Stimulated activated CD8-positive, alpha-beta memory T cell treated with anti-CD3 and anti-CD28 coated beads, Interleukin-4, amount 100 ng/mL, for 1 hour (primary cell): ENCODE measurements at places on chromosomes 4 and X.

DNA sequence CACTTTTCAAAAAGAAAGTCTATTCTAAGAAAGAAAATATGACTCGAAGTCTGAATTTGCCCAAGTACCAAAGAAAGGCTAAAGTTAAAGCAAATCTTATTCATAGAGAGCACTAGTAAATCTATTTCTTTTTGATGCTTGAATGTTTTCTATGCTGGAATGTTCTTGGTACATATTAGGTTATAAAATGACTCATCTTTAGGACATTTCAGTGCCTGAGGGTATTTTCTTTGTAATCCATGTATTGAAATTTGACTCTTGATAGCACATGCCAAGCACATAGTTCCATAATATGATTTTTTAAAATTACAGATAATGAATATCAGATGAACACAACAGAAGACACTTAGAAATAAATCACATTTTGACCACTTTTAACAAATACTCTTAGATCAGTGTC, 232.8 kb downstream of the TRIML1 start:
- no peak for DNase-seq

DNA sequence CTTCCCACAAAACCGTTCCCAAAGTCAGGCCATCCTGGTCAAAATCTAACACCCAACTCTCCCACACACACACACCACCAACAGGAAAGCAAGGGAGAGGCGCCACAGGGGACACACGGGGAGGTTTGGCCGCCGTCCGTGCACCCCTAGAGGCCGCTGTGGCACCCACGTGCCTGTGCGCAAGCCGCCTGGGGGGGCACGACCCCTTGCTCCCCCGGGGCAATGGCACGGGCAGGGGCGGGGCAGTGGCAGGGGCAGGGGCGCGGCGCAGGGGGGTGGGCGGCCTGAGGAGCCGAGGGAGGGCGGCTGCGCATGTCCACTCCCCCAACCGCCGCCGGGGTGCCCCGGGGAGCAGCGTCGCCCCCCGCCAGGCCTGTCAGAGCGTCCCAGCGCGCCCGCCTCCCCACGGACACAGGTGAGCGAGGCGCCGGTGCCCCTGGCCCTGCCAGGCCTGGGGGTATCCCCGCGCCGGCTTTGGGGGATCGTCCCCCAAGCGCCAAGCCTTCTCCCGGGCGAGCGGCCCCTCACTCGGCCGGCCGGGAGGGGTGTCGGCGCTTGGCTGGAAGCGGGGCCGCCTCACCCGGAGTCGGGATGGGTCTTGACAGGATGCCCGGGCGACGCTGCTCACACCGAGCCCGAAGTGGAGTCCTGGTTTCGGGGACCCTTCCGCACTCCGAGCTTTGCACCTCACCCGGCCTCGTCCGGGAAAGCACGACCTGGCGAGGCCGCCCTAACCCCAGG, at the start of gene ERAS:
TSS of gene ERAS (plus strand) at position 379 of the 741 bp plus-strand sequence. CDS start 2,611 bp downstream, outside the sequence.
- DNase-seq: no peak

DNA sequence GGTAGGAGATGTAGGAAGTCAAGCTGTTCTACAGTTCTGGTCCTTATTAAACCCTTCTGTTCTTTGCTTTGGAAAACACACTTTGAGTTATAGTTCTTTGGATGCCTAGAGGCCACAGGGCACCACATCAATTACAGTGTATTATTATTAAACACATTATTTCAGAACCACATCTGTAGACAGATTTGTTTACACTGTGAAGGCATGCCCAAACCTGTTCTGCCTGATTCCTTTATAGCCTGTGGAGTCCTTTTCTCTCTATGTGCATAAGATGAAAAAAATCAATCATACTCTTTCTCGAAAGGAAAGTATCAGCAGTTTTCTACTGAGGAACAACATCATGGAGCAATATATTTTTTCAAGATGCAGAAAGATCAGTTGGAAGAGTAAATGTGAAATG, 371.3 kb upstream of the INTU start:
- no peak for DNase-seq

DNA sequence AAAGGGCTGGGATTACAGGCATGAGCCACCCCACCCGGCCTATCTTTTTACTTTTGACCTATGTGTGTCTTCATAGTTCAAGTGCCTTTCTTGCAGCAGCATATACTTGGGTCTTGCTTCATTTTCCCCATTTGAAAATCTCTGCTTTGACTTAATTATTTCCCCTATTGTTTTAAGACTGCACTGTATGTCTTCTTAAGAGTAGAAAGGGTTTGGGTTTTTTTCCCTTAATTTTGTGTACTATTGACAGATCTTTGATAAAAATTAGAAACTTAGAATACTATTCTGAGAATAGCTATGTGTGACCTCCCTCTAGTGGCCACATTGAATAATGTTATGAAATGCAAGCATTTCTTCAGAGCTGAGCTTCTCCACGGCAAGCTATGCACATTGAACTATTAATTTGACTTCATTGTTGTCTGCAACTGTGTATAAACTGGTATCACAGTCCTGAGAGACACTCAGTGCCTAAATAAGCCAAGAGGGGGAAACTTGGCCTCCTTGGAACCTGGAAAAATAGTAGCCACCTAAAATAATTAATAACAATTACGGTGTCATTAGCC, 8.7 kb upstream of the SLC25A4 start:
- no peak for DNase-seq

DNA sequence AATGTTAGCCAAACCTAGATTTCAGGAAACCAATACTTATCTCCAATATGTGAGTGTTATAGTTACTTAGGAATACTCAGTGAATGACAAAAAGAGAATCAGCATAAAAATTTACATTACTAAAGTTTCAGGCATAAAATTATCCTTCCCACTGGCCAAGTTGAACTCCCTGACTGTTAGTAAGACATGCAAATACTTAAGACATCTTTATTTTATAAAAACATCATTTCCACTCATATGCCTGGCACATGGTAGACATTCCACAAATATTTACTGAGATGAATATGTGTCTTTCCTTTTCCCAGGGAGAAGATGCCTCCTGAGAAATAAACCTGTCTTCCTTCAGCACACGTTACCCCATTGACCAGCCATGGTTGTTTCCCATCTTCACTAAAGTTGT, 7.3 kb downstream of the VEGFD start:
- no peak for DNase-seq

DNA sequence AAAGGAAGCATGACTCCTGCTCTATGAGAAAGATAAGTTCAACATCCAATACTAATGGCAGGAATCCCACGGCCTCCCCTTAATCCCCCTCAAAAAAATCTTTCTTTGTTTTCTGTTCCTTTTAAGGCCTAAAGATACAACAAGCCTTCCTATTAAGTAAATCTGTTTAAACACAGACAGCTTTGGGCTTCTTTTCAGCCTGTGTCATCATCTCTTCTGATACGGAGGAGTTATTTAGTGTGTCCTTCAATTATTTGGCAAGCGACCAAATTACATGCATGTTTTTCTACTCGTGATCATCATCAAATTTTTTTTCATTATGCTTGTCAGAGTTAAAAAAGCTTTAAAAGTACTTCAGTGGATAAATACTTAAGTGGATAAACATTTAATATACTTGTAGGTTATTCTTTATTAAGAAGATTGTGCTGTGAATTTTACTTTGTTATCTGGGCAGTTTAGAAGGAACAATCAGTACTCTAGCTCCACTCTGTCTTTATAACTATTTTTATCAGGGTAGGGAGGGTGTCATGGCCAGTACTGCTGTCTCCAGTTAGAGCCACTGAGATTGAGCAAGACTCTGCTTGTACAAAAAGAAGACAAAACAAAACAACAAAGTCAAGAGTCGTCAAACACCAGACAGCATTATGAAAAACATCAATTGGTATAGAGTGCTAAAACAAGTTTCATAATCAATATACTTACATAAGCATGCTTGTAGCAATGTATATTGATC, 210.7 kb downstream of the PRR32 start:
- no peak for DNase-seq

DNA sequence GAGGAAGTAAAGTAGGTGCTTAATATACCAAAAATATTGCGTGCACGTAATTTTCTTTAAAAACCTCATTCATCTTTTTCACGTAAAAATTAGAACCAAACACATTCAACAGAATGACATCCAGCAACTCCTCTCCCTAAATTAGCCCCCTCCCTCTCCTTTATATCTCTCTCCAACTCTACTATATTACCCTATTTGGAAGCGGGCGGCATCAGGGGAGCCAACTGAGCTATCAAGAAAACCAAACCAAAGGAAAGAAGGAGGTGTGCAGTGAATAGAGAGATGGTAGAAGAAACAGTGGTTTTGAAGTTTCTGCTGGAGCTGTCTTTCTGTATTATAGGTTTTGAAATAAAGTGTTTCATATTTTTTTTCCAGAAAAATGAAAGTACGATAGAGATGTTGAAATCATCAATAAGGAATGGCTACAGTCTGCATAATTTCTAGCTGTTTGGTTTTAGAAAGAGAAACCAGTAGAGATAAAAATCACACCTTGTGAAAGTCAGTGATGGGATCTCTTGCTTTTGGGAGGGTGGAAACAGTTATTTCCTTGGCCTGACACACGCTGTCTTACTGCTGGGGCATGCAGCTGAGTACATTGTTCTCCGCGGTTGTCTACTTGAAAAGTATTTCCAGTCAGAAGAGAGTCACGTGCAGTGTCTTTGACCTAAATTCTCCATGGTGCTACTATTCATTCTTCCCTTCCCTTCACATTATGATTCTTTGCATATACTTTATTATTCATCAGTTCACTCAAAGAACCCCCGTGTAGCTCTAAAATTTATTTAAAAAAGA, 94.1 kb upstream of the WDR17 start:
- no peak for DNase-seq

DNA sequence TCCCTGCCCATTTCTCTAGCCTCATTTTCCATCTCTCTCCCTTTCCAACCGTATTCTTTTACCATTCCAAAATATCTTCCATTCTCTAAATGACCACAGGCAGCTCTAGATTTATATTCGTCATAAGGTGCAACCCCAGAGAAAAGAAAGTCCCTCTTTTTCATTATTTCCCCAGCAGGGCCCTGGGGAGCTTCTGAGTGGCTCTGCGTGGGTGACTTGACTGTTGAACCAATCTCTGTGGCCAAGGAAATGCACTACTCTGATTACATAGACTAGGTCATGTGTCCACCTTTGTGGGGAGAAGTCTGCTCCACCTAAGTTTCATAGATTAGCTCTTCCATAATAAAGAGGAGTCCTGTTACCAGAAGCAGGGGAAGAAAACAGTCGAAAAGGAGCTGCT, 51.4 kb downstream of the ATOH1 start:
- no peak for DNase-seq

DNA sequence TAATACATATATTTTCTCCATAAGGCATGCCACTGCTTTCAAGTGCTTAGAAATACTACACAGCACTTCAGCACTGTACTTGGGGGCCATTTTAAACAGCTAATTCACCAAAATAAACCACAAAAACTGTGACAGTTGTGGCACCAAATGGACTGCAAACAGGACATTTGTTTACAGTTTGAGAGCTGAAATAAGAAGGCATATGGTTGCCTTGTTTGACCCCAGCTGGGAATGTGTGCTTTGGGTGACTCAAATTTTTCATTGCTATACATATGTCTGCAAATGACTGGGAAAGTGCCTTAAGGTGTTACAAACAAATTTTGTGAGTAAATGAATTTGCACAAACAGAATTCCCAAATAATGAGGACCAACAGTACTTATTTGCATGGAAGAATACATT, 124.2 kb downstream of the BANK1 start:
- DNase-seq: no peak

- DNase-seq: no peak
Observed at GRCh38 chr4:169210504-169211118, 60.1 kb downstream of the SH3RF1 start.

DNA sequence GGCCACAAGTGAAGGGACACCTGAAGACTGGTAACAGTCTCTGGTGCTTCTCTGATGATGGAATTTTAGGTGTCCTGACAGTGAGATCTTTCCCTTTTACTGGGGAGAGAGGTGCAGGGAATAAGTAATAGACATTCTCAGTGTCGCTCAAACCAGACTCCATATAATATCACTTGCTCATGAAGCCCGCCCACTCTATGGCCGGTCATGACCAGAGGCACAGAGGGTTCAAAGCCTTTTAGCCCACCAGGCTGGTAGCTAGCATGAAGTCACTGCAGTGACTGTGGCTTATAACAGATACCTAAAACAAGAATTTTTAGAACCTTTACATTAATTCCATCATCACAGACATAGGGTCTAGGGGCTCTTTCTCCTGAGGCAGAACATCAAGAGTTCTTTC, 2.9 kb downstream of the CD40LG start:
- no peak for DNase-seq

- no peak for DNase-seq
Observed at GRCh38 chr4:151150821-151151580, 51.6 kb downstream of the RPS3A start.

- no peak for DNase-seq
Observed at GRCh38 chr4:57220734-57221133, 110.5 kb upstream of the IGFBP7 start.

DNA sequence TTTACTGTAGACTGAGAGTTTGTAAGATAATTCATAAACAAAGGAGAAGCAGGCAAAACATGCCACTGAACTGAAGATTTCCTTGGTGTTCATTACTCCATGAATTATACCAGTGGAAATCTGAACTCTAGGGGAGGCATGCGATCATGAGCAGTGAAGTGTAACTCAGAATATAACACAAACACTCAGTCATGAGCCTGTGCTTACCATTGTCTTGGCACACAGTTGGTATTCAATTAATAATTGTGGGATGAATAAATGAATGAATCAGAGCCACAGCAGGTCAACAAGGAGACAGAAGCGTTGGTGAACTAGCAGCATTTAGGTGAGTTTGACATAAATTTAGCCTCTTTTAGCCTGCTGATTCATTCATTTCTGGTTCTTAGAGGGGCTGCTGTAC, 263.5 kb upstream of the DKK2 start:
- no peak for DNase-seq

GRCh38 chr4:7418131-7418943, 16.4 kb downstream of the PSAPL1 start:
- DNase-seq: no peak

DNA sequence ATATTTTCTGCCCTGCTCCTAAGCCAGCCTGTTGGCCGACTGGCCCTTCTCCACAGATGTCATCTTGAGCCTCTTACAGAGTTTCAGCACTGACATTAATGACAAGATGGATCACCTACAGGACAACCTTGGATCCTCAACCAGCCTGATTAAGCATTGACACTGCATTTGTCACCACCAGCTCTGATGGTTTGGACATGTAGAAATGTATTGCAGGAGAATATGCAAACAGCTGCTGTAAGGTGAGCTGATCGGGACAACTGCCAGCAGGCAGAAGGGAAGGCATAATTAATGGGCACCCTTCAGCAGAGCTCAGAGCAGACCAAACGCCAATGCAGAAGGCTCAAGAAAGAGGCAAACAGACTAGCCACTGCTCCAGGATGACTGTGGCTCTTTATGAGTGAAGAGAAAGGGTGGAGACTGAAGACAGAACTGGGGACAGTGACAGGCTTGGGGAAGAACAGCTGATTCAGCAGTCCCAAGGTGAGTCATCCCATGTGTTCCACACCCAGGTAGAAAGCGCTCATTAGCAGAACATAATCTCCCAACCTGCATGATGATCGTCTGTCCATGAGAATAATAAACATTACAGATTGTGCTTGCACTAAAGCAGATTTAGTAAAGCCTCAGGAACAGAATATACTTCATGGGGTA, 6.7 kb downstream of the CORIN start:
- no peak for DNase-seq
